ENCODE measurements at places on chromosomes 3 and 15. TPM values are rescaled to one million over a fixed set of nuclear protein-coding genes. Genes with fewer than 3 reads are reported as not detected.

Gene CCDC191
- 5.7 TPM for total RNA-seq

Gene ADCY5
- total RNA-seq, result not detected

Gene CDAN1
- 36.5 TPM for total RNA-seq

Gene EXOG
- 33.3 TPM for total RNA-seq

Gene GCSAM
- total RNA-seq, result 40.9 TPM

Gene GABRR3
- 0.17 TPM for total RNA-seq

Gene PLS1
- 3.1 TPM for total RNA-seq

Gene TNFSF10
- total RNA-seq, result 65.6 TPM

Gene LRTM1
- not detected for total RNA-seq

Gene AMOTL2
- 0.23 TPM for total RNA-seq

Gene AGTR1
- total RNA-seq, result not detected

Gene CCR3
- 0.55 TPM for total RNA-seq

Gene SPINK8
- total RNA-seq, result not detected

Gene EBLN2
- total RNA-seq, result 10.2 TPM

Gene CFAP161
- not detected for total RNA-seq

Gene PRKCD
- total RNA-seq, result 15.7 TPM

Gene MST1
- total RNA-seq, result 10.2 TPM

Gene ACTRT3
- total RNA-seq, result 0.17 TPM

Gene FYCO1
- total RNA-seq, result 42.5 TPM

Gene DAPK2
- 2.3 TPM for total RNA-seq

Gene KNL1
- 0.99 TPM for total RNA-seq

Gene CFAP100
- not detected for total RNA-seq

Gene PLCB2
- total RNA-seq, result 219 TPM

Gene HRG
- total RNA-seq, result not detected

Gene CACNA2D3
- not detected for total RNA-seq

Gene GRIP2
- not detected for total RNA-seq

Gene OIP5
- total RNA-seq, result 0.52 TPM

Gene FSIP1
- total RNA-seq, result 0.47 TPM

Gene OXTR
- total RNA-seq, result 0.94 TPM

Gene SMC4
- total RNA-seq, result 74.3 TPM

Gene INSYN1
- total RNA-seq, result not detected

Gene GOLGA8S
- 0.30 TPM for total RNA-seq

Gene KLHL6
- 55.9 TPM for total RNA-seq

Gene IL17RB
- 0.87 TPM for total RNA-seq

Gene GABRB3
- 0.06 TPM for total RNA-seq

Gene HAUS2
- total RNA-seq, result 16.4 TPM

Gene PAK6
- 0.67 TPM for total RNA-seq

Gene GUCA1C
- not detected for total RNA-seq

Gene SLC9A9
- total RNA-seq, result 34.8 TPM

Gene SAMMSON
- total RNA-seq, result not detected

Gene PLA2G4F
- not detected for total RNA-seq

Gene GHRL
- 1.1 TPM for total RNA-seq

Gene ESYT3
- total RNA-seq, result not detected

Gene GASK1A
- not detected for total RNA-seq

Gene MEGF11
- not detected for total RNA-seq

Gene HEMK1
- 56.7 TPM for total RNA-seq

Gene SEMA3F
- not detected for total RNA-seq

Gene SLCO2A1
- total RNA-seq, result not detected

Gene RBMS3
- total RNA-seq, result 1.6 TPM

Gene SPINT1
- 4.0 TPM for total RNA-seq

Gene RARB
- total RNA-seq, result not detected

Gene TPRG1
- total RNA-seq, result 52.5 TPM

Gene TUSC7
- not detected for total RNA-seq

Gene IL16
- 392 TPM for total RNA-seq

Data from CD4-positive, alpha-beta memory T cell (primary cell).